Esophagus squamous epithelium (tissue), 5 donors: ENCODE measurements at places on chromosomes 12 and 14.
A peak's percentile ranks its signal among the peaks of the same experiment; 100 is the strongest.

DNA sequence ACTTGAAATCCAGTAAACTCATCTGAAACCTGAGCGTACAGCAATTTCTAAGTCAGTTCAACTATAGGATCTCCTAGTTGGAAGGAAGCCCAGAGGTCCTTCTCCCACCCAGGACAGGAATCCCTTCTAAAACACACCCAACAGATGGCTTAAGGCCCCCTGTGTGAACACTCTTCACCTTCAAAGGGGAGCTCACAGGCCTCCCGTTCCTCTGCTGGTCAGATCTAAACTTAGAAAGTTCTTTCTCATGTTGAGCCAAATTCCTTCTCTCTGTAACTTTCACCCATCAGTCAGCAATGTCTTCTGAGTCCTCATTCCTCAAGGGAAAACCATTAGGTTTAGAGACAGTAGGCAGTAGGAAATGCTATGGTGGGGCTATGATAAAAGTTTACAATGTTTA lies 355.2 kb downstream of the PCNX1 start:
- DNase-seq, result no peak
- no peaks in the 10 kb centered on the region for H3K4me1 ChIP-seq
- no peak overlapping the region for H3K4me3 ChIP-seq
- no peak overlapping the region for H3K27ac ChIP-seq

- H3K4me3 ChIP-seq, result no peak overlapping the region
- H3K27ac ChIP-seq, result no peak overlapping the region
- no peaks in the 10 kb centered on the region for H3K27me3 ChIP-seq
These were observed 40.9 kb downstream of the FZD10 start for GRCh38 chr12:130203151-130203550.

GRCh38 chr12:7542046-7542445 lies 38.5 kb upstream of the CD163 start:
- H3K4me3 ChIP-seq, result no peak overlapping the region
- H3K27me3 ChIP-seq, result no peaks in the 10 kb centered on the region
- no peak overlapping the region for H3K27ac ChIP-seq
- H3K4me1 ChIP-seq, result no peaks in the 10 kb centered on the region
- DNase-seq, result no peak
- no peaks in the 10 kb centered on the region for H3K36me3 ChIP-seq

DNA sequence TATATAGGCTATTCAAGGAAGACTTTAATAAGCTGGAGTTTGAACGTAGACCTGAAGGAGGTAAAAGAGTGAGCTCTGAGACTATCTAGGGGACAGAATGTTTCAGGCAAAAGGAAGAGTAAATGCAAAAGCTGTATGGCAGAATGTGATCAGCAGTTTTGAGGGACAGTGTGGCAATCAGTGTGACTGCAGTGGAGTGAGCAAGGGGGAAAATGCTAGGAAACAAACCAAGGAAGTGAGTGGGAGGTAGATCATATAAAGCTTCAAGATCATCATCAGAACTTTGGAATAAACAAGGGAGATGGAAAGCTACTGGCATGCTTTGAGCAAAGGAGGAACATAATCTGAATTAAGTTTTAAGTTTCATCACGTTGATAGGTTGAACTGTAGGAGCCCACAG lies 67.5 kb upstream of the BTG1 start:
- H3K4me3 ChIP-seq, result no peak overlapping the region
- H3K4me1 ChIP-seq, result peaks cover 15% of the 10 kb centered on the region
- no peaks in the 10 kb centered on the region for H3K27me3 ChIP-seq

DNA sequence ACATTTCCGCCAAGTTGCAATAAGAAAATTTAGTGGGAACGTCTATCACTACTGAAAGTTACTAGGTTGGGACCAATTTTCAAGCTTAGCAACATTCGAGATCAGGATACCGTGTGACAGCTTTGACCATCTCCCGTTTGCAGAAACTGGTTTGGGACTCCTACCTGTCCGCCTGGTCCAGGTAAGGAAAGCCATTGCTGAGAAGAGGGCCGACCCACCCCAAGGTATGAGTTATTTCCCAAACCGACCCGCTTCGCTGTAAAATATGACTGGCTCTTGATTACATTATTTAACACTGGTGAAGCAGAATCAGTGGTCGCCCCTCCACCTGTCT lies 271 bp downstream of the DNAI7 start:
- DNase-seq, result no peak
- H3K36me3 ChIP-seq, result no peaks in the 10 kb centered on the region
- peak overlapping the region; percentile 75 for H3K4me3 ChIP-seq

DNA sequence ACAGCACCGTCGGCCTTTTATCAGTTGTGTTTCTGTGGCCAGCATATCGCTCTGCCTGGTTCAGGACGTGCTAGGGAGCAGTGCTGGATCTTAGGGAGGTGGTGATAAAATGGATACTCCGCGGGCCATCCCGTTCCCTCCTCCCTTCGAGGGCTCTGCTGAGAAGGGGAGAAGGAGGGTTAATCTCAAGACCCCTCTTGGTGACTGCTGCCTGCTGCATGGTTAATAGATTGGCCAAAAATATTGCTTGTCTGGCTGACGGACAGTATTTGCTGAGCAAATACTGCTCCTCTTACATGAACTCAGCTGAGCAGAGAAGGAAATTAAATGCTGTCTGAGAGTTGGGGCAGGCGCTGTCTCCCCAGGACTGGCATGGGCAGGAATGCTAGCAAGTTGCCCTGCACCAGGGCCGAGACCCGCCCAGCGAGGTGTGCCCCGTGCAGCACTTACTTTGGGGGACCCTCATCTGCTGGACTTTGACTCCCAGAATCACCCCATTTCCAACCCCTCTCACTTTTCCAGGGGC lies 1.2 kb downstream of the FBRSL1 start:
- H3K4me3 ChIP-seq, result peak overlapping the region; percentile 56
- no peaks in the 10 kb centered on the region for H3K27me3 ChIP-seq
- no peak for DNase-seq

DNA sequence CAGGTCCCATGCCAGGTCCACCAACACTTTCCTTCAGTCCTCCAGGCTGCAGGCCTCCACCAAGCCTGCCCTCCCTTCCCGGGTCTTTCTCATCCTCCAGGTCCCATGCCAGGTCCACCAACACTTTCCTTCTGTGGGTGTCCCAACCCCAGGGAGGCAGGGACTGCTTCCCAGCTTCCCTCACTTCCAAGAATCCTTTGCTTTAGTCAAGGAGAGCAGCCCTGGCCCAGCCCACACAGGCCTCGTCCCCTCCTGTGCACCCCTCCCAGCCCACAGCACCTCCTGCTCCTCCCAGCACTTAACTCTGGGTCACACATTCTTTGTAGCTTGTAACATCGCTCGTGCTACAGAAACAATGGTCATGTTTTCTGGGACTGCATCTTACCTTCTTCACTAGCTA lies 72.9 kb downstream of the TESC start:
- peaks cover 4% of the 10 kb centered on the region for H3K4me1 ChIP-seq
- H3K36me3 ChIP-seq, result peaks cover 30% of the 10 kb centered on the region
- H3K27ac ChIP-seq, result no peak overlapping the region
- no peak for DNase-seq
- no peak overlapping the region for H3K4me3 ChIP-seq
